Activated naive CD8-positive, alpha-beta T cell treated with anti-CD3 and anti-CD28 coated beads for 36 hours (primary cell): ENCODE measurements at places on chromosomes 12 and 14. TPM values are rescaled to one million over a fixed set of nuclear protein-coding genes. Genes with fewer than 3 reads are reported as not detected.
A peak's percentile ranks its signal among the peaks of the same experiment; 100 is the strongest.

The AICDA gene
- not detected for total RNA-seq

The SPRYD4 gene
- 3.4 TPM for total RNA-seq

DNA sequence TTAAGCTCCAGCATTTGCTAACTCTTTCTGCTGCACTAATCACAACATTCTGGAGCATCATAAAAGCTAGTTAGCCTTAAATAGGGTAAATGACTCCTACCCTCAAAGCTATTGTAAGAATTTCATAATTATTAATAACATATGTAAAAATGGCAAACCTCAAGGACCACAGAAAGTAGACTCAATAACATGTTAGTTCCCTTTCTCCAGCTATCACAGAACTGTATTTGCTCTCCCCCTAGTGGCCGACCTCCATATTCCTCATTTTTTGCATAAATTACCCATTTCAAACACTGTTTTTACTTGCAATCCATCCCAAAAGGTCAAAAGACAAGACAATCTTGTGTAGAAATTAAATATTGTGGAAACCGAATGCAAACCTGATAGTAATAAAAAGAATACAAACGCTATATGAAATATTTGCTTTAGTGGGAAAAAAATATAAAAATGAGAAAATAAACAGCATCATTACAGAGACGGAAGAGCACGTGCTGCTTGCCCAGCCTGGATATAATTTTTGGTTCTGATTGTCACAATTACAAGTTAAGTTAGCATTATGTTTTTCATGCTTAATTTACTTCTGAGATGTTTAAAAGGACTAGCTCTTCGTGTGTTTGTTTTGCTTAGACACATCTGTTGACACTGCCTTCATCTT is 97.9 kb downstream of the RERGL start:
- peak; percentile 1 for DNase-seq
- no peaks in the 10 kb centered on the region for H3K36me3 ChIP-seq
- H3K4me1 ChIP-seq: no peaks in the 10 kb centered on the region
- no peaks in the 10 kb centered on the region for H3K27me3 ChIP-seq

The BDKRB1 gene
- not detected for total RNA-seq

The FAM186B gene
- total RNA-seq: 0.41 TPM

- peaks cover 16% of the 10 kb centered on the region for H3K27me3 ChIP-seq
- H3K36me3 ChIP-seq: no peaks in the 10 kb centered on the region
- DNase-seq: no peak
- H3K27ac ChIP-seq: no peak overlapping the region
- H3K4me1 ChIP-seq: peaks cover 6% of the 10 kb centered on the region
Observed at GRCh38 chr12:94638521-94638920, 11.8 kb downstream of the TMCC3 start.

GRCh38 chr14:99183716-99184115 is 88.3 kb downstream of the BCL11B start:
- peak overlapping the region; percentile 61 for H3K4me3 ChIP-seq
- no peak for DNase-seq
- no peaks in the 10 kb centered on the region for H3K27me3 ChIP-seq
- H3K36me3 ChIP-seq: peaks cover 48% of the 10 kb centered on the region
- H3K4me1 ChIP-seq: peaks cover 92% of the 10 kb centered on the region
- H3K27ac ChIP-seq: peak overlapping the region; percentile 95
